Cerebellum (tissue), 4 donors: ENCODE measurements at places on chromosomes 6 and 20. TPM values are rescaled to one million over a fixed set of nuclear protein-coding genes. Genes with fewer than 3 reads are reported as not detected.

GRCh38 chr6:105882828-105883227 lies 203.3 kb upstream of the PRDM1 start:
- no peak for DNase-seq

Gene HLA-DQB1
- not detected for total RNA-seq

Gene ENPP5
- 19.8 TPM for total RNA-seq

DNA sequence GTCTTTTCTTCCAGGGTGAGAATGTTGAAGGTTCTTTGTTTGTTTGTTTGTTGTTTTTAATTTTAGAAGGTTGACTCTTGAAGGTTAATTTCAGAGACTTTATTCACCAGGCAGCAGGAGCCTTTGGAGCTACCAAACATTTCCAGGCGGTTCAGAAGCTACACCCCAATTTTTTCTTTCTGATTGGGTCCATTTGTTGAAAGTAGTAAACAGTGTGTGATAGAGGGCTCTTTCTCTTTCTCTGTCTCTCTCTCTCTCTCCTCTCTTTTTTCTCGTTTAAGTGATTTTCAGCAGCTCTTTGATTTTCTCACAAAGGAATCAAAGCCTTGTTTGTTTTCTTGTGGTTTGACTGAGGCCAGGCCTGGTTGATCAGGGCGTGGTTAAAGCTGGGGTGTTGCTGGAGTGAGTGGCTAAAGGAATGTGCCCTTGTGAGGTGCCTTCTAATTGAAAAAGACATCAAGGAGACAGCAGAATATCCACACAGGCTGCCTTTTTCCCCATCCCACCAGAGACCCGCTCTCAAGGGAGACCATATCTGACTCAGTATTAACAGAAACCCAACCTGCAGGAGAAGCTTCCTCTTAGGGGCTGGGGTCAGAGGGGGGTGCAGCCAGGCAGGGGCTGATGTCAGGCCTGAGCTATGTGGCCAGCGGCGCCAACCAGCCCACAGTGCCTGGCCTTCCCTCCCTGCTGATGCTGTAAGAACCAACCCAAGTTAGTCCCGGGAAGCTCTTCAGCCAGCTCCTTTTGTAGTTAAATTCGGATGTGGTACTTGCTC lies 40.4 kb upstream of the NAA20 start:
- DNase-seq = no peak

Gene SEMG1
- not detected for total RNA-seq

Gene TSPO2
- total RNA-seq = not detected
